ENCODE measurements at places on chromosomes 7 and 10.

DNA sequence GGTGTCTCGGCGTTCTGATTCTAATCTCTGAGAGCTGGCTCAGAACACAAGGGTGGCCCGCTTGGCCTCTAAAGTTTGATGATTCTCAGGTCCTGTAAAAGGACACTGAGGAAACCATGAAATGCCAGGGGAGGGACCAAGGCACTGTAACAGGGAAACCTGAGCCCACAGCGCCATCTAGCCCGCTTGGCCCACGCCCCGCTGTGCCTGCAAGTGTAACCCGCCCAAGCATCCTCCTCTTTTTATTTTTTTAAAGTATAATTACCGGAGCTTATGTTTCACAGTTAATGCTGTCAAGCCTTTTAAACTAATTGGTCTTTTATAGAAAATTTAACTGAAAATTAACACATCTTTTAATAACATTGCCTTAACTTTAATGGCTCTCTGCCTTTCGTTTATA is 734.7 kb downstream of the KCNMA1 start:
- DNase-seq = no peak

GRCh38 chr10:103281753-103282152 is 4.8 kb downstream of the INA start:
- DNase-seq = no peak

- peak; percentile 60 for DNase-seq
These were observed 102.8 kb downstream of the PIP4K2A start for GRCh38 chr10:22611425-22612115.

DNA sequence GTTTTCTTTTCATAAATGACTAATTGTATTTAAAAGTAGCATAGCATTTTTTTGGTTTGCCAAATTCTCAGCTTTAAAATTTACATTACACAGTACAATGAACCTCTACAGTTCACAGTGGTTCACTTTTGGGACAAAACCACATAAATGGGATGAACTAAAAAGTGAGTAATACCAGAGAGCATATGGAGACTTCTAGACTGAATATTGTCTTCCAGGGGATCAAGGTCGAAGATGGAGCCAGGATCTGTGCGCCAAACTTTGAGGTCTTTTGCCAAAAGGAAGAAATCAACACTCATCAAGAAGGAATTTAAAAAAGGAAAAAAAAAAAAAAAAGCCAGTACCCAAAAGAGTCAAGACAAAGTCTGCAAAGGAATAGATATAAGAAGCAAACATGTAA is 87.5 kb downstream of the NEBL start:
- no peak for DNase-seq

- no peak for DNase-seq
These were observed 594 bp downstream of the CNNM1 start for GRCh38 chr10:99329554-99330346.

- no peak for DNase-seq
These were observed 42.3 kb downstream of the RGS10 start for GRCh38 chr10:119500123-119500795.

DNA sequence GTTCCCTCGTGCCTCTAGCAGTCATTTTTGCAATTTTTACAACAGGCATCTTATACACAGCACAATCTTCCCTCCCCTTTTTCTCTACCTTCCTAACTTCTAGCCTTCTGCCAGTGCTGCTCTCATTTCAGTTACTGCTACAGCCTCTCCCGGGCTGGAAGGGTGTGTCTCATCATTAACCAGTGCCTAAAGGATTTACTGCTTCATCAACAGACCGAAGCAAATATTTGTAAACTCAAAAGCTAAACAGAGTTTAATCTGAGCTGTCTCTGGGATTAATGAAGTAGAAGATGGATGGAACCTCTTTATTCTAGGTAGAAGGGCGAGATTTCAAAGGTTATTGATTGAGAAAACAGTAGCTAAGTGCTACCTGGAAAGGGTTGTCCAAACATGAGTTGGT is 94.3 kb downstream of the PRPF18 start:
- DNase-seq = no peak

Measured in activated CD4-positive, alpha-beta T cell treated with anti-CD3 and anti-CD28 coated beads, Interleukin-2, amount 50 U/mL, for 4 hours (primary cell).